Regular cardiac myocyte (primary cell): ENCODE measurements at places on chromosomes 2 and 18. TPM values are rescaled to one million over a fixed set of nuclear protein-coding genes. Genes with fewer than 3 reads are reported as not detected.

Gene RNF25
- total RNA-seq: 24.5 and 33.2 TPM in 2 replicates

Gene MCEE
- total RNA-seq: 16.5 and 23.1 TPM in 2 replicates

Gene GALM
- total RNA-seq: 14.0 and 25.1 TPM in 2 replicates

Gene C1QL2
- not detected in 2 replicates for total RNA-seq

Gene CLEC4F
- not detected in 2 replicates for total RNA-seq

Gene SPATS2L
- 60.6 and 76.7 TPM in 2 replicates for total RNA-seq

Gene LYPD6
- total RNA-seq: under 0.01 and 0.77 TPM in 2 replicates

Gene AGAP1
- total RNA-seq: 13.0 and 14.1 TPM in 2 replicates

Gene MOGAT1
- total RNA-seq: not detected in 2 replicates

Gene HOXD8
- 0.38 and 0.85 TPM in 2 replicates for total RNA-seq

Gene KANSL3
- 19.0 and 25.7 TPM in 2 replicates for total RNA-seq

Gene ERBB4
- total RNA-seq: 0.28 and 0.77 TPM in 2 replicates

Gene B3GNT7
- under 0.01 and 0.56 TPM in 2 replicates for total RNA-seq

Gene REG3A
- total RNA-seq: not detected in 2 replicates

Gene QPCT
- 3.8 and 35.0 TPM in 2 replicates for total RNA-seq

Gene CCDC85A
- total RNA-seq: 0.28 and 5.4 TPM in 2 replicates

Gene EHD3
- total RNA-seq: 56.6 and 57.5 TPM in 2 replicates

Gene ATP6V1C2
- total RNA-seq: under 0.01 TPM in 1 of 2 replicates, not detected in the other

Gene EML6
- total RNA-seq: 0.58 and 1.1 TPM in 2 replicates

Gene KCNG2
- 0.19 and 1.1 TPM in 2 replicates for total RNA-seq

Gene RASGRP3
- 2.5 and 4.8 TPM in 2 replicates for total RNA-seq

Gene SERPINB12
- not detected in 2 replicates for total RNA-seq

Gene NCL
- total RNA-seq: 102 and 346 TPM in 2 replicates

Gene MROH2A
- not detected in 2 replicates for total RNA-seq

Gene ATP5MC3
- total RNA-seq: 89.9 and 196 TPM in 2 replicates

Gene ANTXR1
- 40.0 and 45.2 TPM in 2 replicates for total RNA-seq

Gene TSPYL6
- not detected in 2 replicates for total RNA-seq

Gene UGT1A6
- 0.58 and 1.4 TPM in 2 replicates for total RNA-seq

Gene ABCG8
- not detected in 2 replicates for total RNA-seq

Gene TMEM37
- under 0.01 and 0.19 TPM in 2 replicates for total RNA-seq

Gene ANKRD30B
- 0.96 and 4.5 TPM in 2 replicates for total RNA-seq

Gene RBKS
- 1.5 and 2.3 TPM in 2 replicates for total RNA-seq

Gene PFN4
- total RNA-seq: 0.28 and 0.38 TPM in 2 replicates

Gene UBE2E3
- total RNA-seq: 42.0 and 59.0 TPM in 2 replicates

Gene ELP2
- total RNA-seq: 77.8 and 122 TPM in 2 replicates

Gene ZNF407
- total RNA-seq: 12.7 and 16.5 TPM in 2 replicates

Gene POTEI
- under 0.01 TPM in 1 of 2 replicates, not detected in the other for total RNA-seq

Gene DRC1
- under 0.01 TPM in 1 of 2 replicates, not detected in the other for total RNA-seq
